ENCODE measurements at places on chromosomes 2 and 18.

DNA sequence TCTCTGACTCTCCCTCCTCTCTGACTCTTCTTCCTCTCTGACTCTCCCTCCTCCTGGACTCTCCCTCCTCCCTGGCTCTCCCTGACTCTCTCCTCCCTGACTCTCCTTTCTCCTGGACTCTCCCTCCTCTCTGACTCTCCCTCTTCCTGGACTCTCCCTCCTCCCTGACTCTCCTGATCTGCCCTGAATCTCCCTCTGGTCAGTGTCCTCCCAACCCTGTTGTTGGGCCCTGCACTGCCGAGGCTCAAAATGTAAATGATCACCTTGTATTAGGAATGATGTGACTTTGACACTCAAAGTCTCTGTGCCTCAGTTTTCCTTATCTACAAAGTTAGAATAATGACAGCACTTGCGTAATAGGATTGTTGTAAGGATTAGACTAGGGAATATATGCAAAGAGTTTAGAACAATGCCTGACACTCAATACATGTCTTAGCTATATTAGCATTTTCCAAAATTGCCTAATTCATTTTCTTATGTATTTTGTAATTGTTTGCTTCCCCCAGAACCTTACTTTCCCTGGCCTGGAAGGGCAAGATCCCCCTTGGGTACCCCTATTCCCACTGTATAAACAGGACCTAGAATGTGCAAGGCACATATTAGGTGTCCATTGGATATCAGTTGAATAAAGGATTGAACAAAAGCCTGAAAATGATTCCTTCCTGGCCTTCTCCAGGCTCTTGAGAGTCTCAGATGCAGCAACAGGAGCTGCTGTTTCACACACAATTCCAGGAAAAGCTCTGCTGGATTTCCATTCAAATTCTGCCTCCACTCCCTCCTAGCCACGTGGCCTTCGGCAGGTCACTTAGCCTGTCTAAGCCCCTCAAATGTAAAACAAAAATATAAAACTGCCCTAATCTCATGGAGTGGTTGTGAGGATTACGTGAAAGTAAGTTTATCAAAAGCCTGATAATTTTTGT lies 170.1 kb downstream of the INHBB start:
- DNase-seq, result no peak

DNA sequence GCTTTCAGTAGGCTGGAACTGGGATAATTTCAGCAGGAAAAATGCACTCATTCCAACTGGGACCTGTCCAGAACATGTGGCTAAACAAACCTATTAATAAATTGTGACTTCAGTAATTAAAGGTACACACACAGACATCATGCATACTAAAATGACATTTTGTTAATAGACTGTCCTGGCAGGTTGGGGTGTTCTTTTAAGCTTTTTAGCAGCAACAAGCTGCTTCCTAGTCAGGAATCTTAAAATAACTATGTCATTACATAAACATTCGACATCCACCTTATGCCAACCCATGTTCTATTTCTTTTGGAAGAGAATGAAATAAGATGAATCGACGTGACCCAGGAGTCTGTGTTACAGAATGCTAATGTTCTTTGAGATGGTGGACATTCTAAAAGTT lies 435.7 kb downstream of the TXNL1 start:
- no peak for DNase-seq

DNA sequence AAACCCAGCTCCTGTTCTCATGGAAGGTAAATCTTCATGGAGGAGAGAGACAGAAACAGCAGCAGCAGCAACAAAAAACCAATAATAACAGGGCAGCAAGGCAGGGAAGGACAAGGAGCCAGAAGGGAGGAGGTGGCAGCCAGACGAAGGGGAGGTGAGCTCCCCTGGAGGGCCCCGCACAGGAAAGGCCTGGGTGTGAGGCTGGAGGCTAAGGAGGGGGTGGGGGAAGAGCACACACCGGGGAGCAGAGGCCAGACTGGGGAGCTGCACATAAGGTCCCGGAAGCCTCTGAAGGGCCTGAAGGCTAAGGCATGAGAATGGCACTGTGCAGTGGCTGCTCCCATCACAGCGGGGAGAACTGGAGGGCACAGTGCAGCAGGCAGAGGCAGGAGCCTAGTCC lies 94.8 kb upstream of the SMAD7 start:
- no peak for DNase-seq

DNA sequence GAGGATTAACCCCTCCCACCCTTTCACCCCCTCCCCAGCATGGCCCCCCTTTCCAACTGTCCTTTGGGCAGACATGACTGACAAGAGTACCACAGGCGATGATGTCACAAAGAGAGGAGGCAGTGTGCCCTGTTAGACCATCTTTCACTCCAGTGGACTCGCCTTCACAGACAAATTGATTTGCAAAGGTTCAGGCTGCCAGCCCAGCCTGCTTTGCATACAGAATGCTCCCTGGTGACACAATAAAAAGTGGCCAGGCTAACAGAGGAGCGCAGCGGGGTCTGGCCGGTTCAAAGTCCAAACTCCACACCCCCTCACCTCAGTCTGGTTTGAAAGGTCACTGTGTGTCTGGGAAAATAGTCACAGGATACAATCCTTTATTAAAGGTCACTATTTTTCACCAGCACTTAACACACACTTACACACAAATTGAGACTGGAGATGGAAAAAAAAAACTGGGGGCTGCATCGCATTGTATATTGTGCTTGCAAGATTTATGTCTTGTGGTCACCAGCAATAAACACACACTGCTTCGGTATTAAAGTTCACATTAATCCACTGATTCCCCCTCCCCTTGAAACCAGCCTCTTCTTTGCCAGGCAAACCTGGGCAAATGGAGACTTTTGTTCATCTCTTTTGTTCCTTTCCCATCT lies 236.9 kb downstream of the BCL11A start:
- DNase-seq, result no peak

DNA sequence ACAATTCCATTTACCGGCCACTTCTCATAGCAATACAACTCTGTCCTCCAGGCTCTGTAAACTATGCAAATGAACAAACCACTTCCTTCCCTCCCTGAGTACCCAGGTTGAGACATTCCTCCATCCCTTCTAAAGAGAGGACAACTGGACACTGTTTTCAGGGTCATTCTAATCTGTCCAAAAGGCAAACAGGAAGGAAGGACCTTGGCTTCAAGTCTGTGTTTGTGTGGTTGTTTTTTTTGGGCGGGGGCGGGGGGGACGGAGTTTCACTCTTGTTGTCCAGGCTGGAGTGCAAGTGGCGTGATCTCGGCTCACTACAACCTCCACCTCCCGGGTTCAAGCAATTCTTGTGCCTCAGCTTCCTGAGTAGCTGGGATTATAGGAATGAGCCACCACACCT lies 3.3 kb downstream of the TFCP2L1 start:
- no peak for DNase-seq

All from CD8-positive, alpha-beta T cell (primary cell).